ENCODE measurements at places on chromosomes 12 and 14. TPM values are rescaled to one million over a fixed set of nuclear protein-coding genes. Genes with fewer than 3 reads are reported as not detected.
A peak's percentile ranks its signal among the peaks of the same experiment; 100 is the strongest.

DNA sequence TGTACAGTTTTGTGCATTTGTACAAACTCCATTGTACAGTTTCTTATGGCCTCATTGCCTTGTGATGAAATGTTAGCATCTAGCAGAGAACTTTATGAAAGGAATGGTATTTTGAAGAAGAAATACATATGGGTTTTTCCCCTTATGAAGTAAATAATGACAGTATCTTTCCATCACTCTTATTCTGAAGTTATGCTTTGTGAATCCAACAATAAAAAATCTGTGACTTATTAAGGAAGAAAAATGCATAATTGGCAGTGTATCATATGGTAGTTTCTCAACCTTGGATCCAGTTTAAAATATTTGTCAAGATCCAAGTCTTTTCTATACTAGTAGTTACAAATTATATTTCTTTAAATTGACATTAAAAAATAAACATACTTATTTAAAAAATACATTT is 859.1 kb upstream of the FLRT2 start:
- DNase-seq, result no peak

GRCh38 chr12:9615420-9616136 is 7.9 kb upstream of the KLRB1 start:
- DNase-seq, result no peak

DNA sequence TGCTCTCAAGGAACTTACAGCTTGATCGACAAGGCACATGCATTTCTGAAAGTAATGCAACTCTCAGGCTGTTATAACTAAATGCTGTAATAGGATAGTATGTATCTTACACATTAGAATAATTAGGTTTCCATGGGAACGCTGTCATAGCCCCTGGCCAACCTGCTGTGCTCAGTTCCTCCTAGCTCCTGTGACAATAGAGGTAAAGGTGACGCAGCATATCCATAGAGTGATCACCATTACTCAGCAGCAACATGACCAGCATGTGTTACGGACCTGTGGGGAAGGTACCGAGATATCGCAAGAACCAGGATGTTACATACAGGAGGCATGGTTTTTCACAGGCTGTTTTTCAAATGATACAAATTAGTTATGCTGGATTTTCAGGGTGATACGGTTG is 150.7 kb downstream of the CAND1 start:
- DNase-seq, result no peak

DNA sequence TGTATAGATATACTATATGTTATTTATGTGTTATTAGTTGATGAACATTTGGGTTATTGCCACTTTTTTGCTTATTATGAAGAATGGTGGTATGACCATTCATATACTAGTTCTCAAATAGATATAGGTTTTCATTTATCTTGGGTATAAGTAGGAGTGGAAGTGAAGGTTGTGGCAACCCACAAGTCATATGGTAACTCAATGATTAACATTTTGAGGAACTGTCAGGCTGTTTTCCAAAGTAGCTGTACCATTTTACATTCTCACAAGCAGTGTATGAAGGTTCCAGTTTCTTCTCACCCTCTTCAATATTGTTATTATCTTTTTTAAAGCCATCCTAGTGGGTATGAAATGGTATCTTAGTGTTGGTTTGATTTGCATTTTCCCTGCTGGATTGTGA is 19.0 kb upstream of the MSRB3 start:
- DNase-seq, result no peak

- no peak for DNase-seq
Measured at GRCh38 chr12:2627076-2627834, 167.5 kb upstream of the FKBP4 start.

GRCh38 chr14:38212111-38212510 is 4.4 kb downstream of the SSTR1 start:
- DNase-seq, result no peak

DNA sequence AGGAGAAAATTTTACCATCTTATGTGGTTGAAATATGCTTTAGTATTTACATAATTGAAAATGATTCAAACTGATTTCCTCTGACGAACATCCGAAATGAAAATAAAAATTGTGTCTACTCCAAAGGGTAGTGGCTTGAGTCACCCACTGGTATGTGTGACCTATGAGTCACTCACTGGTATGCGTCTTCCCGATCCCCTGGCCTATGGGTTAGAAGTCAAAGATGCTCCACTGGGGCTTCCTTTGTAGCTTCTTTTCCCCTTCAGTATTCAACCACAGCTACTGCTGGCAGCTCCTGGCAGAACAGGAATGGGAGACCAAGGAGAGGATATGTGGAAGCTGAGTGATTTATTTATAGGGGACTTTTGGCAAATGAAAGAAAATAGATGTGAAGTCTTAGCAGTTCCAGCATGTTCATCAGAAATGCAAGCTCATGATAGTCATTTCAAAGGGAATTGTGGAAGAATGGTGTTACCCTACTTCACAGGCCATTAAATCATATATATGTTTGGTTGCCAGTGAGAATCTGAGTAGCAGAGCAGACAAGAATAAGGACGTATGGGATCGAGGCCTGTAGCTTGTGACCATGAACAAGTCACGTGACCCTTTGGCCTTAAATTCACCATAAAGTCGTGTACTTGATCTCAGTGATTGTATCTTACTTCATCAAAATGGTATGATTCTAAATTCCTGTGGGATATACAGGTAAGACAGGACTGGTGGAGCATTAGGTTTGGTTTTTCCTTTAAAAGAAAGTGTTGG is 108.3 kb downstream of the CRADD start:
- peak; percentile 66 for DNase-seq

- DNase-seq, result no peak
Measured at GRCh38 chr12:47312147-47312546, 232.4 kb upstream of the AMIGO2 start.

- no peak for DNase-seq
Measured at GRCh38 chr12:41552588-41552987, 364.5 kb downstream of the PDZRN4 start.

DNA sequence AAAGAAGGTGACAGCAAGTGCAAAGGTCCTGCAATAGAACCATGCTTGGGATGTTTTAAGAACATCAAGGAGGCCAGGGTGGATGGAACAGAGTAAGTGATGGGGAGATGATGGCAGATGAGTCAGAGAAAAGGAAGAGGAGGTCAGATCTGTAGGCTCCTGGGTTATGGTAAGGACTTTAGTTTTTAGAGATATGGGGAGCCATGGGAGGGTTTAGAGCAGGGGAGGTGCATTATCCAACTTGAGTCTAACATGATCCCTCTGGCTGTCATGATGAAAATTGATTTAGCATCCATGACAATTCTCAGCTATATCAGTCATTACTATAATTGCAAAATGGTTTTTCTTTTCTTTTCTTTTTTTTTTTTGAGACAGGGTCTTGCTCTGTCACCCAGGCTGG is 7.3 kb upstream of the PLBD2 start:
- DNase-seq, result no peak

DNA sequence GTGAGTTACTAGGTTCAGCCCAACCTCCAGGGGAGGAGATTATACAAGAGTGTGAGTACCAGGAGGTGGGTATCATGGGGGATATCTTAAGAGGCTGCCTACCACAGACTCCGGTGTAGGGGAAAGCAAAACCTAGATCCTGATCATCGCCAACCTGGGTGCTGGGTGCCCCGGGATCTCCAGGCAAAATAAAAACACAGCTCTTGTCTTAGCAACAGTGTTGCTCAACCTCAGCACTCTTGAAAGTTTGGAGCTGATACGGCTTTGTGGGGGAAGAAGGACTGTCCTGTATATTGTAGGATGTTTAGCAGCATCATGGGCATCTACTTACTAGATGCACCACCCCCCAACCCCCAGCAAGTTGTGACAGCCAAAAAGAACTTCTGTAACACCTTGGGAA is 74.5 kb downstream of the CCDC60 start:
- no peak for DNase-seq

- DNase-seq, result no peak
Measured at GRCh38 chr12:80273144-80273543, 170.9 kb upstream of the PTPRQ start.

SERPINA12 gene
- not detected for total RNA-seq

OR6J1 gene
- not detected for total RNA-seq

GLTP gene
- total RNA-seq, result 27.8 TPM

ERG28 gene
- 8.6 TPM for total RNA-seq

All from body of pancreas (tissue), 4 donors.